ENCODE measurements at places on chromosomes 11 and 22. TPM values are rescaled to one million over a fixed set of nuclear protein-coding genes. Genes with fewer than 3 reads are reported as not detected.
A peak's percentile ranks its signal among the peaks of the same experiment; 100 is the strongest.

RDX gene
- polyA plus RNA-seq = 85.4 TPM

PELI3 gene
- 2.1 TPM for polyA plus RNA-seq

RIMBP3B gene
- polyA plus RNA-seq = not detected

OR8K1 gene
- not detected for polyA plus RNA-seq

UNC93B1 gene
- 16.5 TPM for polyA plus RNA-seq

MS4A1 gene
- 0.82 TPM for polyA plus RNA-seq

SHANK3 gene
- polyA plus RNA-seq = 1.8 TPM

CTSC gene
- polyA plus RNA-seq = 659 TPM

DNA sequence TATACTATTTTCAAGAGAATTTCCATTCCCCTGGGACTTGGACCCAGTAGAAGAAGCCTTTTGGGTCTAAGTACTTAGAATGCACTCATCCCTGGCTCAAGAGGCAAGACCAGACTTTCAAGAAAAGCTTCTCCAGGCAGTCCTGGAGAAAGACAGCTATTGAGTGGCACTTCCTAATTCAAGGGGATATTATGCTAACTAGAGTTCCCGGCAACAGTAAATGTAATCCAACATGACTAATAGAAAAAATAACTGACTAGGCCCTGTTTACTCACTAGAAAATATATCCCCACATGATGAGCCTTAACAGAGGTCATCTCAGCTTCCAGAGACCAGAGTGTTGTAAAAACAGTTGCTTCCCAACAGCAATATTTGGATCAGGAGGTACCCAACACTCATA, 47.2 kb upstream of the AKIP1 start:
- no peak for DNase-seq

DNA sequence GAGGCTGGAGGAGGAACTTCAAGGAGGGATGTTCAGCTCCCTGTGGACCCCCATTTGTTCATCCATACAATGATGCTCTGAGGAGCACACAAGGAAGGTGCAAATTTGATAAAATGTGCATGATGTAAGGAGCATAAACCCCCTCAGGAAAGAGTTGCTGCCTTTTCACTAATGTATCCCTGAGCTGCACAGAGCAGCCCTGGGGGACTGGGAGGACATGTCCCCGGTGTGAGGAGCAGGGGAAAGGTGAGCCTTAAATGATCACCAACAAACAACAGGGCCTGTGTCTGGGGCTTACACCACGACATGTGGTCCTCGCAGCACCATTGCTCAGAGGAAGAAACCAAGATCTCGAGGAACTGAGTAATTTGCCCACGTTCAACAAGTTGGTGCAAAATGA, 3.5 kb upstream of the MAPK8IP2 start:
- no peak for DNase-seq

DNA sequence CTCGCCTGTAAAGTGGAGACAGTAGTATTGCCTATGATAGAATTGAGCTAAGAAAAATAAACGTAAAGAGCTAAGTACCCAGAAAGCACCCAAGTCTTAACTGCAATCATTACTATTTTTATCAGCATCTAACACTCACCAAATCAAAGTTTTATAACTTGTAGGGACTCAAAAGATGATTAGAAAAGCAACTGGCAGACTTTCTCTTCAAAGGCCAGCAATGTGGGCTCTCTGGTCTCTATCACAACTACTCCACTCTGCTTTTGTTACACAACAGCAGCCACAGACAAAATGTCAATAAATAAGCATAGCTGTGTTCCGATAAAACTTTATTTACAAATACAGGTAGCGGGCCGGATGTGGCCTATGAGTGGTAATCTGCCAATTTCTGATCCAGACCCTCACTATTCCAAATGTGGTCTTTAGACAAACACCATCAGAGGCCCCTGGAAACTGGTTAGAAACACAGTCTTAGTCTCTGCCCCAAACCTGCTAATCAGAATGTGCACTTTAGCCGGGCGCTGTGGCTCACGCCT, 8.2 kb downstream of the TPST2 start:
- DNase-seq = no peak

DNA sequence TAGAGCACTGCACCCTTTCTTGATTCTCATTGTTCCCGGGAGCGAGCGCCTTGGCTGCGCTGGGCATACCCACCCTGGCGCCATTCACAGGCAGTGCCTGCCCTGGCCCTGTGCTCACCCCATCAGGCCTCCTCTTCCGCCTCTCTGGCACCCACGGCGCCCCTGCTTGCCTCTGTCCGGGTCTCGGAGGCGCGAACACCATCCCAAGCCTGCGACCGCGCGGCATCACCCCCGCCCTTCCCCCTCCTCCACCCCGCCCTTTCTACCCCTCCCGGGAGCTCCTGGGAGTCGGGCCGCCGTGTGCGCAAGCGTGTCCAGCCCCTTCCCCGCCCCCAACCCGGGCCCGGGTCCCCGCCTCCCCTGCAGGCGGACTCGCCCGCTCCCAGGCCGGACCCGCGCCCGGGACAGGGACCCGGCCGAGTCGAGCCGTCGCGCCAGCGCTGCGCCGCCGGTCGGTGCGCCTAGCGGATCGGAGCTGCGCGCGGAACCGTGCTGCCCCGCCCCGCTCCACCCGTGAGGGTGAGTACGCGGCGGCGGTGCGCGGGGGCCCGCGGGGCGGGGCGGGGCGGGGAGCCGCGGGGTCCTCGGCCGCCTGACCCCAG, at the start of gene ST3GAL4:
TSS of gene ST3GAL4 (plus strand) at position 363 of the 602 bp plus-strand sequence. CDS start 50,470 bp downstream, outside the sequence.
- DNase-seq = no peak

- no peak for DNase-seq
These were observed 4.5 kb upstream of the CCDC81 start for GRCh38 chr11:86370171-86370570.

DNA sequence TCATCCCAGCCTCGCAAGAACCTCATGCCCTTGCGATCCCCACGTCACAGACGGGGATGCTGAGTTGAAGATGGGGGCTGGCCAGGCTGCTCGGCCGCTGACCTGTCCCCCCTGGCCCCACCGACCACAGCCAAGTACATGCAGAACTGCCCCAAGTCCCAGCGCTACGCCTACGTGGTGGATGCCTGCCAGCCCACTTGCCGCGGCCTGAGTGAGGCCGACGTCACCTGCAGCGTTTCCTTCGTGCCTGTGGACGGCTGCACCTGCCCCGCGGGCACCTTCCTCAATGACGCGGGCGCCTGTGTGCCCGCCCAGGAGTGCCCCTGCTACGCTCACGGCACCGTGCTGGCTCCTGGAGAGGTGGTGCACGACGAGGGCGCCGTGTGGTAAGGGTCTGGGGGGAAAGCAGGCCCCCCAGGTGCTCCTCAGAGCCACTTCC, 10.0 kb downstream of the MUC5B start:
- no peak for DNase-seq

DNA sequence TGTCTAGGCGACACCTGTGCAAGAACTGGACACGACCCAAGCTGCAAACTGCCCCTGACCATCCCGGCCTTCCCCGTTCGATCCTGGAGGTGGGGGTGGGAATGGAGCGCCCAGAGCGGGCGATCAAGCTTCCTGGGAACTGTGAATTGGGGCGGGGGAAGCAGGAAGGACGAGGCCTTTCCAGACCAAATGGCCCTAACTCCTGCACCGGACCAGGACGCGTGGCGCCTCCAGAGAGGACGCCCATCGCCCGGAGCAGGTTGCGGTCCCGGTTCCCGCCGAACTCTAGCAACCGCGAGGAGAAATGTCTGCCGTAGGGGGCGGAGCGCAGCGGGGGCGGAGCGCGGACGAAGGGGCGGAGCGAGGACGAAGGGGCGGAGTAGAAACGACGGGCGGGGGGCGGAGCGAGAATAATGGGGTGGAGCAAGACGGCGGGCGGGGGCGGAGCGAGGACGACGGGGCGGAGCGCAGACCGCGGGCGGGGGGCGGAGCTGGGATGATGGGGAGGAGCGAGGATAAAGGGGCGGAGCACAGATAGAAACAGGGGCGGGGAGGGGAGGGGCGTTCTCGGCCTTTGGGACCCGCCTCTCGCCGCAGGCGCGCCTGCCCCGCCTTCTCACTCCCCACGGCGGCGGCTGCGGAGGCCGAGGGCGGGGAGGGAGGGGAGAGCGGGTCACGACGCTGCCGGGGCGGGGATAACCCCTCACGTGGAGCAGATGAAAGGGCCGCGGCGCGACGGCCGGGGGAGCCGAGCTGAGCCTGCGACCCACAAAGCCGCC, at the start of gene ZNRF3:
TSS of gene ZNRF3 (plus strand) at position 695 of the 779 bp plus-strand sequence. CDS start 195 bp downstream, outside the sequence.
- DNase-seq = peak; percentile 50

- no peak for DNase-seq
These were observed 6.9 kb downstream of the SMPD1 start for GRCh38 chr11:6397156-6397555.

- DNase-seq = no peak
These were observed 7.8 kb downstream of the TRIOBP start for GRCh38 chr22:37704645-37705044.

- DNase-seq = no peak
These were observed 881.0 kb upstream of the TENM4 start for GRCh38 chr11:80321786-80322185.

DNA sequence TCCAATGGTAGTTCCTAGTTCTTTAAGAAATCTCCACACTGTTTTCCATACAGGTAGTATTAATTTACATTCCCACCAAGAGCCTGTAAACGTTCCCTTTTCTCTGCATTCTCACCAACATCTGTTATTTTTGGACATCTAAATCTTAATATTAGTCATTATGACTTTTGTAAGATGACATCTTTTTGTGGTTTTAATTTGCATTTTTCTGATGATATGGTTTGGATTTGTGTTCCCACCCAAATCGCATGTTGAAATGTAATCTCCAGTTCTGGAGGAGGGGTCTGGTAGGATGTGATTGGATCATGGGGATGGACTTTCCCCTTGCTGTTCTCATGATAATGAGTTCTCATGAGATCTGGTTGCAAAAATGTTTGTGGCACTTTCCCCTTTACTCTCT, 89.0 kb downstream of the MUC15 start:
- no peak for DNase-seq

DNA sequence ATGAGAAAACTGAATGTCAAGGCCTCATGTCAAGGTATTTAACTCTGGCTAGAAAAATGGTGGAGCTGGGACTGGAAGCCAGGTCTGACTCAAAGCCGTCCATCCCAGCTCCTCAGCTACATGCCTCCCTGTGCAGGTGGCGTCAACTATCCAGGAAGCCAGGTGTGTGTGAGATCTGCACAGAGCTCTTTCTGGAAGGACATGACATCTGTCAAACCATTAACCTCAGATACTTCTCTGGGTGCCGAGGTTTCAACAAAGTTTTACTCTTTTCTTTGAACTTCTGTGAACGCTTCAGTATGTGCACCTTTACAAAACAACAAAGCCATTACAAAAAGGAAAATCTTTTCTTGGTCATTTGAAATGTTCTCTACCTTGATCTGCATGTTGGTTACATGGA, 7.0 kb upstream of the CASTOR1 start:
- DNase-seq = no peak

GRCh38 chr22:30336752-30337460, 10.2 kb upstream of the TBC1D10A start:
- DNase-seq = no peak

- DNase-seq = no peak
These were observed 63.1 kb downstream of the CEP164 start for GRCh38 chr11:117390743-117391142.

- no peak for DNase-seq
These were observed 71.0 kb downstream of the MYEOV start for GRCh38 chr11:69364921-69365320.

- DNase-seq = no peak
These were observed 15.3 kb downstream of the RTCB start for GRCh38 chr22:32396746-32397145.

- DNase-seq = no peak
These were observed 329.7 kb downstream of the CTTN start for GRCh38 chr11:70727899-70728620.

DNA sequence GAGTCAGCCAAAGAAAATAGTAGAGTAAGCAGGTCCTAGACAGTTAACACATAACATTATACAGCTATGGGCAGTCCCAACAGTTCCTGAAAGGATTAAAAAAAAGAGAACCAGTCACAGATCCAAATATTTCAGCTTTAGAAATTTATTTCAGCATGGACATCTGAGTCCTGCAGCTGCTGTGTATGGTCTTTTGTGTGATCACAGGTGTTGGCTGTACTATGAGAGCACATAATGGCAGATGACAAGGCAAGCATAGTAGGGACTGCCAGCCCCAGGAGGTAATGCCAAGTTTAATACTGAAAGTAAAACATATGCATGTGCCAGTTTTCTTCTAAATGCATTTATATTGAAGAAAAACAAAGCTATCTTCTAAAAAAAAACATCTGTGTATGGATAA, 158.1 kb downstream of the GRIA4 start:
- DNase-seq = no peak

Data from keratinocyte (primary cell).